ENCODE measurements at places on chromosomes 3 and 15. TPM values are rescaled to one million over a fixed set of nuclear protein-coding genes. Genes with fewer than 3 reads are reported as not detected.

CLSTN2 gene
- 0.05 TPM for total RNA-seq

IMPG2 gene
- not detected for total RNA-seq

MUC20 gene
- total RNA-seq = 0.73 TPM

ALDH1L1 gene
- 0.17 TPM for total RNA-seq

PLA2G4D gene
- total RNA-seq = not detected

GPR160 gene
- total RNA-seq = 1.5 TPM

NEIL1 gene
- total RNA-seq = 1.7 TPM

KCNMB2 gene
- total RNA-seq = not detected

CCDC39 gene
- not detected for total RNA-seq

SAMMSON gene
- not detected for total RNA-seq

PRR20G gene
- 0.19 TPM for total RNA-seq

SAMD7 gene
- not detected for total RNA-seq

TM4SF18 gene
- 40.4 TPM for total RNA-seq

SLC9C1 gene
- total RNA-seq = not detected

TEX55 gene
- not detected for total RNA-seq

CACNA2D2 gene
- 0.51 TPM for total RNA-seq

RAB11A gene
- total RNA-seq = 284 TPM

CYP11A1 gene
- not detected for total RNA-seq

PLCH1 gene
- total RNA-seq = 0.97 TPM

CLRN1 gene
- not detected for total RNA-seq

NRG4 gene
- 2.5 TPM for total RNA-seq
